Astrocyte (in vitro differentiated cells and primary cell): ENCODE measurements at places on chromosomes 7 and 10. TPM values are rescaled to one million over a fixed set of nuclear protein-coding genes. Genes with fewer than 3 reads are reported as not detected.

- H3K4me1 ChIP-seq = no peaks in the 10 kb centered on the region
- DNase-seq = no peak
- no peak overlapping the region for H3K4me3 ChIP-seq
- H3K36me3 ChIP-seq = no peaks in the 10 kb centered on the region
Observed at GRCh38 chr10:103480521-103480920, 1.5 kb upstream of the CALHM3 start.

PRKAR2B gene
- 6.4 and 7.6 TPM in 2 replicates for total RNA-seq

- peak; percentile 37 for DNase-seq
- peak overlapping the region; percentile 85 for H3K4me3 ChIP-seq
- H3K27me3 ChIP-seq = no peaks in the 10 kb centered on the region
- peaks cover 22% of the 10 kb centered on the region for H3K4me1 ChIP-seq
- H3K27ac ChIP-seq = peak overlapping the region; percentile 90
Observed at GRCh38 chr10:87092376-87092860, 2.2 kb downstream of the GLUD1 start.

DNA sequence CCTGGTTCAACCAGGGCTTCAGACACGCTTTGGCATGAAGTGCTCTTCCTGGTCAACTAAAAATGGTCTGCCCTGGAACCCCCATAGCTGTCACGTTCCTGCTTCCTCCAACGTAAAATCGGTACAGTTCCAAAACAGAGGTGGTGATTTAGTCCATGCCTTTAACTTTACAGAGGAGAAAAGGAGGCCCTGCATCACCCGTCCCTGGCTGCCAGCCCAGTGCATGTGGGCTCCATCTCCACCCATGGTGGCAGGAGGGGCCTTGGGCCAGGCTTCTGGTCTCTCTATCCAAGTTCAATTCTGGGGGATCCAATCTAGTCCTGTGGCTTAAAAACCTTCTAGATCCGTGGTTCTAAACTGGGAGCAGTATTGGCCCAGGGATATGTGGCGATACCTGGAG, 18.7 kb downstream of the ECHDC3 start:
- no peaks in the 10 kb centered on the region for H3K27me3 ChIP-seq
- H3K4me1 ChIP-seq = peaks cover 22% of the 10 kb centered on the region
- H3K27ac ChIP-seq = no peak overlapping the region

- no peaks in the 10 kb centered on the region for H3K36me3 ChIP-seq
- no peak overlapping the region for H3K27ac ChIP-seq
- DNase-seq = no peak
Observed at GRCh38 chr7:1106063-1106792, 18.3 kb downstream of the GPER1 start.

FKBP6 gene
- total RNA-seq = not detected in 2 replicates

NDUFB2 gene
- 218 and 254 TPM in 2 replicates for total RNA-seq

PON1 gene
- total RNA-seq = 0.99 and 1.00 TPM in 2 replicates

FAM107B gene
- 36.0 and 42.3 TPM in 2 replicates for total RNA-seq

- H3K36me3 ChIP-seq = no peaks in the 10 kb centered on the region
- H3K27ac ChIP-seq = no peak overlapping the region
- DNase-seq = no peak
- H3K4me3 ChIP-seq = no peak overlapping the region
- no peaks in the 10 kb centered on the region for H3K4me1 ChIP-seq
- H3K27me3 ChIP-seq = no peaks in the 10 kb centered on the region
Observed at GRCh38 chr7:25454562-25455041, 226.3 kb upstream of the NPVF start.

IFIT1 gene
- total RNA-seq = 335 and 375 TPM in 2 replicates

- no peak overlapping the region for H3K4me3 ChIP-seq
- H3K36me3 ChIP-seq = no peaks in the 10 kb centered on the region
- H3K4me1 ChIP-seq = peaks cover 10% of the 10 kb centered on the region
- H3K27me3 ChIP-seq = no peaks in the 10 kb centered on the region
- H3K27ac ChIP-seq = no peak overlapping the region
Observed at GRCh38 chr10:77614778-77615625, 22.6 kb downstream of the KCNMA1 start.

- H3K27me3 ChIP-seq = no peaks in the 10 kb centered on the region
- no peaks in the 10 kb centered on the region for H3K4me1 ChIP-seq
- H3K27ac ChIP-seq = no peak overlapping the region
- no peak overlapping the region for H3K4me3 ChIP-seq
- no peak for DNase-seq
Observed at GRCh38 chr7:141884539-141885225, 31.5 kb upstream of the OR9A4 start.

DNA sequence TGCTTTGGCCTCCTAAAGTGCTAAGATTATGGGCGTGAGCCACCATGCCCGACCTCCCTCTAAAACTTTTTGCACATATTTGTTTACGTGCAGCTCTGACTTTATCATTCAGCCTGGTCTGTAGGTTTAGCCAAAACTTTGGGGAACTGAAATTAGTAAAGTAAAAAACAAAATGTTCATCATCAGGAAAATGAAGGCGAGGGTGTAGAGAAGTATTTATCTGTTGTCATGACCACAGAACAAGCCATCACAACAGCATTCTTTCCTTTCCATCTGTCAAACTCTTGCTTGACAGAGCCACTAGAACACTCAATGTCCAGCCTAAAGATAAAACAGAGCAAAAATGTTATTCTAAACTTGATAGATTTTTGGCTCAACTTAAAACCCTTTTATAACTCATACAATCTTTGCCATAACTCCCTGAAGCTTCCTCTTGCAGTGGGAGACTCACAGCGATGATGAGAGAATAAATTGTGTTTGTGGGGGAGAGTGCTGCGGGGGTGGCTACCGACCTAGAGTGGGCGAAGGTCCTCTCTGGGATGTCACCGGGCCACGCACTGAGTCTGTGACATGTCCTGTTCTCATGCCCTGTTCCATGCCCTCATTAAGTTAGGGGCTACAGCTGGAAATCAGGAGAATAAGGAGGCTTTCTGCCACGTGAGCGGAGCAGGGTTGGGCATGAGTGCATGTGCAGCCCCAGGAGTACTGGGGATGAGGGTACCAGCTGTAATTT, 58.6 kb upstream of the MKRN1 start:
- no peaks in the 10 kb centered on the region for H3K27me3 ChIP-seq
- no peak overlapping the region for H3K4me3 ChIP-seq
- H3K36me3 ChIP-seq = no peaks in the 10 kb centered on the region
- H3K27ac ChIP-seq = no peak overlapping the region

DNA sequence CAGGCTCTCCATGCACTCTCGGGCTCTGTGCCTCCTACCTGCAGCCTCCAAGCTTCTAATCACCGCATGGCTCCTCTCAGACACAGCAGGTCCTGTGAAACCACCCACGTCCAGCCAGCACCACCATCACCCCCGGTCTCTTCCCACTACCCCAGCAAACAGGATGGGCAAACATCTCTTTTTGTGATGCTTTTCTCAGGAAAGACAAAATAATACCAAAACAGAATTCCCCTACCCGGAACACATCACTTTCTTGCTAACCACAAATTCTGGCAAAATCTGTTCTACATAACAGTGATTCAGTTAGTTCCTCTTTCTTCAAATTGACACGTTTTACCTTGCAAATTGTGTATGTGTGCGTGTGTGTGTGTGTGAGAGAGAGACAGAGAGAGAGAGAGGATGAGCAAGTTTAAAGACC, 6.5 kb downstream of the SNX8 start:
- H3K27ac ChIP-seq = no peak overlapping the region
- no peaks in the 10 kb centered on the region for H3K27me3 ChIP-seq
- DNase-seq = no peak
- peaks cover 8% of the 10 kb centered on the region for H3K4me1 ChIP-seq

TSPAN15 gene
- total RNA-seq = 8.7 and 9.4 TPM in 2 replicates

ZNF804B gene
- not detected in 2 replicates for total RNA-seq

GRCh38 chr7:129501760-129502707, at the start of gene SMKR1:
Gene SMKR1 (plus strand): TSS chr7:129502531. CDS start chr7:129502825, 294 bp downstream.
- H3K27me3 ChIP-seq = peaks cover 6% of the 10 kb centered on the region
- peak within 1 kb of the TSS; percentile 65 for H3K4me3 ChIP-seq
- peaks cover 3% of the 10 kb centered on the region for H3K4me1 ChIP-seq
- DNase-seq = peak; percentile 35
- H3K36me3 ChIP-seq = no peaks in the 10 kb centered on the region

DNA sequence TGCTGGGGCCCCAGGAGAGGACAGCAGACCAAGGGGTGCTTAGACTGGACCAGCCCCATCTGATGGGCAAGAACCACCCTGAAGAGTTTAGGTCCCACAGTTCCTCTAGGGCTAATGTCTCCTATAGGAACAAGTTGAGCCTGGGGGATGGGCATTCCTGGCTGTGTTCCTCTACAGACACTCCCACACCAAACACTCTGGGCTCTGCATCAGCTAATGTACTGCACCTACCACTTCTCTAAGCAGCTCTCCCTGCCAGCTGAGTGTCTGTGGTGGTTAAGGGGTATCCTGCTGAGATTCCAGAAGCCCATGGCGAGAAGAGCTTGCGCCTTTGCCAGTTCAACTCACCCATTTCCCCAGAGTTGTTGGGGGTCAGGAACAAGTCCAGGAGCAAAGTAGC, 284.1 kb upstream of the CSTF2T start:
- H3K27me3 ChIP-seq = no peaks in the 10 kb centered on the region
- H3K4me1 ChIP-seq = no peaks in the 10 kb centered on the region
- no peak overlapping the region for H3K4me3 ChIP-seq
- no peak for DNase-seq
- H3K36me3 ChIP-seq = no peaks in the 10 kb centered on the region

- peak overlapping the region; percentile 1 for H3K4me3 ChIP-seq
- H3K4me1 ChIP-seq = peaks cover 25% of the 10 kb centered on the region
- H3K27ac ChIP-seq = peak overlapping the region; percentile 49
- H3K36me3 ChIP-seq = no peaks in the 10 kb centered on the region
- DNase-seq = peak; percentile 94
Observed at GRCh38 chr10:6171881-6172695, 30.6 kb upstream of the PFKFB3 start.

DNA sequence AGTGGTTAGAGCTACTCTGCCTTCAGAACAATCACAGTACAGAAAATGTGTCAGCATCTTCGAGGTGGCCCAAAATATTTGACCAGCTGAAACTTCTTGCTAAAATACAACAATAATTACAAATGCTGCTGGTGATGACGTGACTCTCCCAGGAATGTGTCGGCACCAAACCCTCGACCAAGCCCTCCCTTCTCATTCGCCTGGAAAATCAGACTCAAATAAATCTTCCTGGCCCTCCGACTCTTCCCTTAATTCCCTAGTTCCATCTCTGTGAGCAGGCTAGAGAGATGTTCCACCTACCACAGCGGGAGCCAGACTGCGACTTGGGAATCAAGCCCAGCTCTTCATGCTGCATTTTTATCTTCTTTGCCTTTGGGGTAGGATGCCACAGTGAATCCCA, 4.1 kb downstream of the PRSS2 start:
- H3K27me3 ChIP-seq = peaks cover 10% of the 10 kb centered on the region
- H3K27ac ChIP-seq = peak overlapping the region; percentile 24
- no peaks in the 10 kb centered on the region for H3K36me3 ChIP-seq

HOXA11 gene
- total RNA-seq = not detected in 2 replicates

GATA3 gene
- 11.8 and 17.6 TPM in 2 replicates for total RNA-seq

DNA sequence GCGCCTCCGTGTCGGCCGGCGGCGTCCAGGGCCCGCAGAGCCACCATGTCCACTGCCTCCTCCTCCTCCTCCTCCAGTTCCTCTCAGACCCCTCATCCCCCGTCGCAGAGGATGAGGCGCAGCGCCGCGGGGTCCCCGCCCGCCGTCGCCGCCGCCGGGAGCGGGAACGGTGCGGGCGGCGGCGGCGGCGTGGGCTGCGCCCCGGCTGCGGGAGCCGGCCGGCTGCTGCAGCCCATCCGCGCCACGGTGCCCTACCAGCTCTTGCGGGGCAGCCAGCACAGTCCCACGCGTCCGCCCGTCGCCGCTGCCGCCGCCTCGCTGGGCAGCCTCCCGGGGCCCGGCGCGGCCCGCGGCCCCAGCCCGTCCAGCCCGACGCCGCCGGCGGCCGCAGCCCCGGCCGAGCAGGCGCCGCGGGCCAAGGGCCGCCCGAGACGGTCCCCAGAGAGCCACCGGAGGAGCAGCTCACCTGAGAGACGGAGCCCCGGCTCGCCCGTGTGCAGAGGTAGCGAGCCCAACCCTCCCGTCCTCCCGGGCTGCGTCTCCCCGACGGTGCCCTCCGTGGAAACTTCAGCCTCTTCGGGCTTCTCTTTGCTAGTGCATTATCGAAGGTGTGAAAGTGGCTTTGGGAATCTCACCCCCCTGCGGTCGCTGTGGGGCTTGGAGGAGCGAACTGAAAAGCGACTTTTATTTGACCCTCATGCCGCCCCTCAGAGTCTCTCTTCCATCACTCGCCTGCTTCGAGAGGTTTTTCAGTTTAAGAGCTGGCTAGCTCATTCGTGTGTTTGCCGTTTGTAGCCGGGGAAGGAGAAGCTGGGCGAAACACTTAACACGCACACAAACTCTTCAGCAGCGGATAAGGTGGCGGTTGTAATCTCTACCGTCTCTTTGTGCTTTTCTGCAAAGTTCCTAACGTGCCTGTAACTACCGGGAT, 975 bp downstream of the GLCCI1 start:
- H3K36me3 ChIP-seq = no peaks in the 10 kb centered on the region
- DNase-seq = peak; percentile 42
- H3K4me3 ChIP-seq = peak overlapping the region; percentile 77
- H3K4me1 ChIP-seq = peaks cover 22% of the 10 kb centered on the region
- peak overlapping the region; percentile 81 for H3K27ac ChIP-seq
- no peaks in the 10 kb centered on the region for H3K27me3 ChIP-seq

- no peak overlapping the region for H3K4me3 ChIP-seq
- H3K36me3 ChIP-seq = no peaks in the 10 kb centered on the region
- peaks cover under 1% of the 10 kb centered on the region for H3K4me1 ChIP-seq
- no peak overlapping the region for H3K27ac ChIP-seq
- H3K27me3 ChIP-seq = no peaks in the 10 kb centered on the region
Observed at GRCh38 chr7:74349621-74350020, 60.4 kb downstream of the CLIP2 start.

DNA sequence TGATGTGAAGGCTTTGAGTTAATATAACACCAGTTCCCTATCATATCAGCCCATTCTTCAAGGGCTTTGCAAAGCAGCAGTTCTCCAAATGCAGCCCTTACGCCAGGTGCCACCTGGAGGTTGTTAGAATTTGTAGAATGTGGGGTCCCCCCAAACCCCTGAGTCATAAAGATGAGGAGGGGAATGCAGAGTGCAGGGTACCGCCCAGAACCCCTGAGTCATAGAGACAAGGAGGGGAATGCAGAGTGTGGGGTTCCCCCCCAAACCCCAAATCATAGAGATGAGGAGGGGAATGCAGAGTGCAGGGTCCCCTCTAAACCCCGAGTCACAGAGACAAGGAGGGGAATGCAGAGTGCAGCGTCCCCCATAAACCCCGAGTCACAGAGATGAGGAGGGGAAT, 605.8 kb downstream of the PTPRN2 start:
- H3K27me3 ChIP-seq = no peaks in the 10 kb centered on the region
- no peaks in the 10 kb centered on the region for H3K36me3 ChIP-seq
- H3K4me3 ChIP-seq = no peak overlapping the region
- no peaks in the 10 kb centered on the region for H3K4me1 ChIP-seq

SLC18A3 gene
- 1.0 and 4.6 TPM in 2 replicates for total RNA-seq

DNA sequence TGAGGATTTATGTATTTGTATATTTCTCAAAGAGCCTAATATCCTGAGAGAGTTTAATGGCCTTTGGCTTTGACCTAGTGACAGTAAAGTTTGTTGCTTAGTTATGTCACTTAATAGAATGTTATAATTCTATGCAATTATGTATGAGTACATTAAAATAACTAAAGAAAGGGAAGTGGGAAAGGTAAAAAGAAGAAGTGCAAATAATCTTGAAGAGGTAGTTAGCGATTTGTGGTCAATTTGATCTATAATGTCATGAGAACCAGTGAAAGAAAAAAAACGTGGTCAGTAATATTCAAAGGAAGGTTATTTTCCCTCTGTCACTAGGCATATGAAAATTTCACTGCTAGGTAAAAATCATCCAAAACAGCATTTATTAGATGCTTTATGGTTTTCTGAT, 143.4 kb upstream of the LSM8 start:
- H3K36me3 ChIP-seq = no peaks in the 10 kb centered on the region
- H3K4me1 ChIP-seq = no peaks in the 10 kb centered on the region
- H3K4me3 ChIP-seq = no peak overlapping the region
